ENCODE measurements at places on chromosomes 13 and 19.
A peak's percentile ranks its signal among the peaks of the same experiment; 100 is the strongest.

DNA sequence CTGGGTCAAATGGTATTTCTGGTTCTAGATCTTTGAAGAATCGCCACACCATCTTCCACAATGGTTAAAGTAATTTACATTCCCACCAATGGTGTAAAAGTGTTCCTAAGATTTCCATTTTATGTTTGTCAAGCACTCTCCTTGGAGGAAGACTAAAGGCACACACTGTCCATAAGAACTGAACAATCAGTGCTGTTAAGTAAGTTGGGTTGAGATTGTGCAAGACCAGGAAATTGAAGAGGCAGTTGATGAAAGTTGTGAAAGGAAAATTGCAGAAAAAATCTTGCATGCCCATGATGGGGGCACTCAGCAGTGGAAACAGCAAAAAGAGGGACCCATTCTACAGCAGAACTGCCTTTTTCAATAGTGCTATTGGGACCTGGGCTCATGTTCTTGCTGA lies 323.6 kb downstream of the DLEU7 start:
- no peak for DNase-seq

DNA sequence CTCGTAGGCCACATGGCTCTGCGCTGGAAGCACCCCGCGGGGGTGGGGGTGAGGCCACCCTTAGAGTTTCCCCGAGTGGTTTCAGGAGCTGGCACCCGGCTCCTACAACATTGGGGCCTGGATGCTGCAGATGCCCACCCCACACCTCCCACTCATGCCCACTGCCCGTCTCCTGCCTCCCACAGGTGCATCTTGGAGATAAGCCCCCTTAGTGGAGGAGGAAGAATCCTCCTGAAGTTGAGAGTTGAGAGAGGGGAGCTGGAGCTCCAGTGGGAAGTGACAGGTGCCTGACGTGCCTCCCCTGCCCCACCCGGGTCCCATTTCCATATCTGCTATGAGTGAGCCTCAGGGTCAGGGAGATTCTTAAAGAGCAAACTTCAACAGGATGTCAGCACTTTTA lies 341.3 kb downstream of the TEX29 start:
- DNase-seq: no peak

GRCh38 chr19:4322942-4323665 lies 15.5 kb downstream of the STAP2 start:
- DNase-seq: no peak

DNA sequence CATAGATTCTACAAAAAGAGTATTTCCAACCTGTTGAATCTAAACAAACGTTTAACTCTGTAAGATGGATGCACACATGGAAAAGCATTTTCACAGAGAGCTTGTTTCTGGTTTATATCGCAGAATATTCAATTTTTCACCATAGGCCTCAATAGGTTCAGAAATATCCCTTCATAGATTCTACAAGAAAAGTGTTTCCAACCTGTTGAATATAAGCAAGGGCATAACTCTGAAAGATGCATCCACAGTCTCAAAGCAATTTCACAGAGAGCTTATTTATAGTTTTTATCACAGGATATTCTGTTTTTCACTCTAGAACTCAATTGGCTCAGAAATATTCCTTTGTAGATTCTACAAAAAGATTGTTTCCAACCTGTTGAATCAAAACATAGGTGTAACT lies 1483.6 kb downstream of the UQCRFS1 start:
- no peak for DNase-seq

DNA sequence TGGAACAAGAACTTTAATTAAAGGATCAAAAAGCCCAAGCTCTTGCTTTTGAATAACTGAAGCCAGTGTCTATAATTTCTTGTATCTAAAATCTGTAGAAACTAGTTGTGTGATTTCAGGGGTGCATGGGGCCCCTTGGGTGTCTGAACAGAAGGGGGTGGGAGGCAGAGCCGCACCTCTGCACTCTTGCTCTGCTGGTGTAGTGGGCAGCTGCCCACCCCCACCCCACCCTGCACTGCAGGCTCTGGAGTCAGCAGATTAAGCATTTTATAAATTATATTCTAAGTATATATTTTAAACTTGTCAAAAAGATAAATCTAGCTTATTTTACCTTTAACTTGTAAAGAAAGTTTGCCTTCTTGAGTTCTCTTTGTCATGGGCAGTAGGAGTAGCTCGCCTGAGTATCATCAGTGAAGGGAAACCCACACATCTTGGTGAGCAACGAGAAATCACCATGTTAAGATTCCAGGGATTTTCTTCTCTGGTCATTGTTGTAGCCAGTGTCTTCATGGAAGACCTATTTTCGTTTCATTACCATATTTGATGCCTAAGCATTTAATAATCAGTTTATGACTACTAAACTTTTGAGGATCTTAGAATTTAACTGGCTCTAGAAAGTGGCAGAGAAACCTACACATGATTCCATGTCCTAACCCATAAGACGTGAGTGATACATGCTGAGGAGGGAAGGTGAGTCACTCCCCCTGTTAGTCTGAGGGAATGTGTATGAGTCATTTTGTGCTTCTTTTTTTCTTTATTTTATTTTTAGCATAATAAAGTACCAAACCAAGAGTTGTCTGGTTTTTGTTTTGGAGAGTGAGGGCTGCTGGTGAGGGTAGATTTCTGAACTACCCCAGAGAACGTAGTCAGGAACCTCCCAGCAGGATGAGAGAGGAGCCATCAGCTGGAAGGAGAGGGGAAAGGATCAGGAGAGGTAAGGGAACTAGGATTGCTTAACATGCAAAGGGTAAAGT lies 7.7 kb downstream of the UBE2L5 start:
- DNase-seq: no peak

DNA sequence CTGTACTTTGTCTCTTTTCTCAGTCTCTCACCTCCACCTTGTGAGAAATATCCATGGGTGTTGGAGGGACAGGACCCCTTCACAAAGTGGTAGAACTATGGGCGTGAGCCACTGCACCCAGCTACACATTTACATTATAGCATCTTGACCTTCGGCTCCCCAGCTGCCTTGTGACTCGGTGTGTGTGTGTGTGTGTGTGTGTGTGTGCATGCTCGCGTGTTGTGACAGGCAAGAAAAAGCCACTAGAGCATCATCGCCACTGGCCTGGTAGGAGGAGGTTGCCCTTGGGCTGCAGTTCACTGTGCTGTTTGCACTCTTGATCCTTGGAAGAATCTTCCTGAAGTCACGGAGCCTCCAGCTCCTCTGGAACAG lies 13.7 kb upstream of the ZNF888 start:
- DNase-seq: no peak

DNA sequence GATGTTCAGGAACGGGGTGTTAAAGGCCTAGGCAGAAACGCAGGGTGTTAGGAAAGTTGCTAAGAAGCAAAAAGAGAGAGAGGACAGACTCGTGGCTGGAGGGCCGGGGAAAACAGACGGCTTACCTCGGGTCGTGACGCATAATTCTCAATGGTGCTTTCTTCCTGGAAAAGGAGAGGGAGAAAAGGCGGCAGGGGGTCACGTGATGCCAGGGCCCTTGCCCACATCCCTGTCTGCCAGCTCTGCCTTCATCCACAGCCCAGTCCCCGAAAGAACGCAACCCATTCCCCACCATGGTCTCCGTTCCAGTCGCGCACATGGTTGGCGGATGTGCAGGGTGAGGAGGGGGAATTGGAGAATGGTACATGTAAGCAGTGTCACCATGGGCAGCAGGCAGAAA lies 1.6 kb downstream of the KRTDAP start:
- no peak for DNase-seq

DNA sequence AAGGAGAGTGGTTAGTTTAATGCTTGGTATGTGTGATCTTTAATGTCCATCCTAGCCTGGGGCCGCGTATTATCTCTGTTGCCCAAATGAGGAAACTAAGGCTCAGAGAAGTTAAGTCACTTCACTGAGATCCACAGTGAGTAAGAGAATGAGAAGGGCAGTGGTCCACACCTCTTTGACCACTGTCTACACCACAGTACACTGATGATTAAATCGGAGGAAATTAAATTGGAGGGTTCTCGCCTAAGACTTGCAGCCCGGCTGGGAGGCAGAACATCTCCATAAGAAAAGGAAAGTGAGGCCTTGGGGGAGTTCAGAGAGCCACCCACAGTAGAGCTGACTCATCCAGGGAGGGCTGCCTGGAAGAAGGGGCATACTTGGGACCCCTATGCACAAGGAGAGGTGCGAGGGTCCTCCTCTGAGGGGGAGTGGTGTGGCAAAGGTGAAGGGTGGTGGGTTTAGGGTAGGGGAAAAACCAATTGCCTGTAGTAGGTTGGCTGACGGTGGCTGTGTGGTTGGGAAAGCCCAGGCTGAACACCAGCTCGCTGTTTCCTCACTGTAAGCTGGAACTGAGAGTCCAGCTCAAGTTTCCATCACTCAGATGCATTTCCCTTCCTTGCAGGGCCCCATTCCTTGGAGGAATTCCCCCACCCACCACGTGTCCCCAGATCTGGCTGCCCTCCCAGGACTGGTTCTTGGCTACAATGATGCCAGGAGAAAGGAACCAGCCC lies 15.0 kb upstream of the DHRS12 start:
- no peak for DNase-seq

- no peak for DNase-seq
These were observed 177.8 kb downstream of the OLFM4 start for GRCh38 chr13:53206455-53206854.

GRCh38 chr13:36282821-36283432 lies 14.7 kb downstream of the CCDC169 start:
- DNase-seq: peak; percentile 7

DNA sequence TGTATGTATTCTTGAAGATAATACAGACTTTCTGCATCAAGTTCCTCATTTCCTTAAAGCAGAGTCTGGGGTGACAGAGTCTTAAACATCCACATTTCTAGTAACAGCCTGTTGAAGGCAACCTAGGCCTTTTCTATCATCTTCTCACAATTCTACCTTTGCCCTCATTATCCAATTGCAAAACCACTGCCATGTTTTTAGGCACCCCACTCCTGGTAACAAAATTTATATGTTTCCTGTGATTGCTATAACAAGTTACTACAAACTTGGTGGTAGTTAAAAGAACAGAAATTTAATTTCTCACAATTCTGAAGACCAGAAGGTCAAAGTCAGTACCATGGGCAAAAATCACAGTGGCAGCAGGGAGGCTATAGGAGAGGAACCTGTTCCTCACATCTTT lies 33.1 kb downstream of the TUBA3C start:
- no peak for DNase-seq

- DNase-seq: no peak
These were observed 47.5 kb downstream of the ZNF536 start for GRCh38 chr19:30419568-30420180.

DNA sequence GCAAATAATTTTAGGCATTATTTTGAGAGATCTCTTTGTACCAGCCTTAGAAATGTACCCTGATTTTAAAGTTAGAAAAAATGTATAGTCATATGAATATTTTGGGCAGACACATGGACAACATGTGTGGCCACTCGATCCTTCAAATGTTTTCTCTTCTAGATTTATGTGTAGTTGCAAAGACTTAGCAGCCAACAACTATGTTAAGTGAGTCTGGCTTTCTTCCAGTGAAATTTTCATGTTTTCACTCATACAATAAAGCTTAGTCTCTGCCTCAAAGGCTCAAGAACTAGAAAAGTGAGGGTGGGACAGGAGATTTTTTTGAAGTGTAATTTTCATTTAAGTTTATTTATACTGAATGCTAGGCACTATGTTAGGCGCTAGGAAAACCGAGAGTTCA lies 207.7 kb upstream of the DACH1 start:
- DNase-seq: no peak

DNA sequence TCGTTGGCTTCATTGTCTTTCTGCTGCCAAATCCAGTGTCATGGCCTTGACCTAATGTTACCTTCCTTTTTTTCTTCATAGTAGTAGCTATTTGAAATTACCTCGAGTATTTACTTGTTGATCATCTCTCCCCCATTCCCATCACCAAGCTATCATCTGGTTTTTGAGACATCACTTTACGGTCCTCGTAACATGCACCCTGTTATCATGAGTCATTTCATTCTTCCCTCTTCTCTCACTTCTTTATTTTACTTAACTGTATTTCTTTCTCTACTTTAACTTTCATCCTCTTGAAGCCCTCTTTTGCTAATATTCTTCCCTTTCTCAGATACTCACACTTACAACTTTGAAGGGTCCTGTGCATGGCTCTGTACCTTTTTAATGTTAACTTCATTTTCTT lies 31.8 kb downstream of the TPP2 start:
- no peak for DNase-seq

DNA sequence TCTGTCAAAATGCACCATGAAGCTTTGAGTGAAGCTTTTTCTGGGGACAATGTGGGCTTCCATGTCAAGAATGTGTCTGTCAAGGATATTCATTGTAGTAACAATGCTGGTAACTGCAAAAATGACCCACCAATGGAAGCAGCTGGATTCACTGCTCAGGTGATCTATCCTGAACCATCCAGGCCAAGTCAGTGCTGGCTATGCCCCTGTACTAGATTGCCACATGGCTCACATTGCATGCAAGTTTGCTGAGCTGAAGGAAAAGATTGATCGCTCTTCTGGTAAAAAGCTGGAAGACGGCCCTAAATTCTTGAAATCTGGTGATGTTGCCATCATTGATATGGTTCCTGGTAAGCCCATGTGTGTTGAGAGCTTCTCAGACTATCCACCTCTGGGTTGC lies 12.7 kb downstream of the GPR42 start:
- no peak for DNase-seq

GRCh38 chr13:84648069-84648640 lies 765.9 kb upstream of the SLITRK1 start:
- DNase-seq: no peak

DNA sequence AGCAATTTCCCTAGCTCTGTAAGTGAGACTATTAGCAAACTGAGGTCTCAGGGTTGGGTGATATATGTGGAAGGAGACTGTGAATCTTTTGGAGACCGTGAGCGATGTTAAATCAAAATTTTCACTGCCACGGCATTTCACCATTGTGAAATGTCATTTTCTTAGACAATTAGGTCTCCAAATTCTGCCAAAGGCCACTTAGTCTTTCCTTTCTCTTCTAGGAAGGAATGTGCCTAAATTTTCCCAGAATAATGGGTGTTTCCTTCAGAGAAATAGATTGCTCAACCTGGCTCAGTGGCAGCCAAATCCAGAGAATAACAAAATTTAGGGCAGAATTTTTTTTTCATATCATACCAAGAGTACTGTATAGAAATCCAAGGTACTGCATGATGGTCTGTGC lies 64.5 kb upstream of the SCEL start:
- no peak for DNase-seq

DNA sequence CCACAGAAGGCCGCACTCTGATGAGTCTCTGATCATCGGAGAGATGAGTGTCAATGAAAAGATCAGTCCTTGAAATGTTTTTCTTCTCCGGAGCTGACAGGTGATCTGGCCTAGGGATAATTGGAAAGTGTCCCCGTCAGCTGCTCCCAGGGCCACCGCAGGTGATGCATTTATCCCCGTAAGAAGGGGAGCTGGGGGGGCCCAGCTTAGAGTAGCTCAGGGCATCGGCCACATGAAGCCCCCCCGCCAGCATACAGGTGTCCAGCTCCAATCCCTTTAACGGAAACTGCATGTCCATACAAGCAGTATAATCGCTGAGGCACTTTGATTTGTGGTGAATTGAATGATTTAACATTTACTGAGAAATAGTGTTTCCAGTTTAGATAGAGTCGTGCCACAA lies 27.7 kb downstream of the ATP4B start:
- no peak for DNase-seq
